ENCODE measurements at places on chromosomes 3 and 15. TPM values are rescaled to one million over a fixed set of nuclear protein-coding genes. Genes with fewer than 3 reads are reported as not detected.
A peak's percentile ranks its signal among the peaks of the same experiment; 100 is the strongest.

The EPHA3 gene
- not detected for polyA plus RNA-seq

The GXYLT2 gene
- 0.07 TPM for polyA plus RNA-seq

- peaks cover 3% of the 10 kb centered on the region for H3K27me3 ChIP-seq
- DNase-seq: peak; percentile 10
- H3K36me3 ChIP-seq: no peaks in the 10 kb centered on the region
- H3K27ac ChIP-seq: no peak overlapping the region
Measured at GRCh38 chr15:70258369-70259027, 160.8 kb upstream of the TLE3 start.

DNA sequence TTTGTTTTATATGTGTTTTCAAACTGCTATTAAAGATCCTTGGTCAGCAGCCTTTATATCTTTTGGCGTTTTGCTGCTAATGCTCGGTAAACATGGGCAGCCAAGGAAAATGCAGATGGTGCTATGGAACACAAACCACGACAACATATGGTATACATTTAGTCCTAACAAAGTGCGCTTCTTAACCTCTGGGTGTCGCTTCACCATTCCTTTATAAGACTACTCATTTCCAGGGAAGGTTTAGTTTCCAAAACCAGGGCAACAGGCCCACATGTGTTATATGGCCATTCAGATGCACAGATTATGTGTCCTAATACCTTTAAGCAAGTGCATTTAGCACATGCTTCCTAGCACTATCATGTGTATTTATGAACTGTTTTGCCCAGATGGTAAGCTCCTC is 14.7 kb downstream of the SHOX2 start:
- no peaks in the 10 kb centered on the region for H3K4me1 ChIP-seq
- DNase-seq: peak; percentile 34
- no peak overlapping the region for H3K4me3 ChIP-seq
- no peak overlapping the region for H3K27ac ChIP-seq
- H3K27me3 ChIP-seq: peaks cover 86% of the 10 kb centered on the region

All from endothelial cell of umbilical vein (primary cell).